ENCODE measurements at places on chromosomes 4 and X.

GRCh38 chr4:17027495-17027894 is 129.1 kb upstream of the LDB2 start:
- DNase-seq = no peak

GRCh38 chrX:23782455-23782854 is 518 bp upstream of the SAT1 start:
- no peak for DNase-seq

GRCh38 chr4:88054229-88054628 is 46.8 kb downstream of the PKD2 start:
- DNase-seq = no peak

DNA sequence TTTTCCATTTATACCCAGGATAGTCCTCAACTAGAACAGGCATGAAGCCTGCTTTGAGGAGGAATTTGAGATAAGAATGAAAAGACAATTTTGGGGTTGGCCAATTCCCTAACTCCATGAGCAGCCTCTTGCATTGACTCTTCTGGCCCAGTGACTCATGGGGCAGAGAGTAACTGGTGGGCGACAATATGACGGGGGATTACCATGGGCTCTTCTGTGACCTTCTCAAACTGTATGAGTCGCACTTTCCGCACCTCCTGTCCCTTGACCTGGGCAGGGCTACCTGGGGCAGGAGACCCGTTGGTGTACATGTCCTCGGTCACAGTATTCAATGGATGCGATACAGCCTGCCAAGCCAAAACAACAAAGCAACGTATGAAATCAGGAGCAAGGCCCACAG is 13.3 kb downstream of the MPP1 start:
- DNase-seq = no peak

DNA sequence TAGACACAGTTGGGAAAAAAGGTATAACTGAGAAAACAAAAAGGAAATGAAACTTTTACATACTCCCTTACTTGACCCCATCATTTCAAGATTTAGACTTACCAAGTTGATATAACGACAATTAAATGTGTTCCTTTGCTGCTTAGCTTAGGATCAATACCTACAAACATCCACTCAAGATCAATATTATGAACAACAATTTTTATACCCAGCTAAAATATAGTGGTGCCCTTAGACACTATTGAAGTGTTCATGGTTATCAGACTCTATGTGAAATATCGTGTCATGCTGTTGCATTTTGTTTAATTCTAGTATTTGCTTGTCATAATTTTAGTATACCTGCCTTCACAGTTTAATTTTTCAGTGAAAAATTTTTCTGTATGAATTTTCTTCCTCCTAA is 4.2 kb downstream of the ARSH start:
- DNase-seq = no peak

DNA sequence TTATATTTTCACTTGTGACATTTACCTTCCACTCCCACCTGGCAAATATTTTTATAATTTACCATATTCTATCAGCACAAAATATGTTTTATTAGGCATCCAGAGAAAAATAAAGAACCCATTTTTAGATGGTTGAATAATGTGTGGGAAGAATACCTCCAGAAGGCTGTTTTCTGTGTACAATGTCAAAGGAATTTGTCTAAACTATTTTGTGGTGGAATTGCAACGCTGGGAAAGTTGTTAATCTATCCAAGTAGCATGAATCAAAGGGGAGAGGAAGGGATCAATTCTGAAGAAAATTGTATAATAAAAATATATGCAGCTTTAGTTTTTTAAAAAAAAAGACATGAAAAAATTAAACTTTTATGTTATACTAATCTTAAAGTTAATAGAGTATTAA is 706.5 kb downstream of the FSTL5 start:
- DNase-seq = no peak

GRCh38 chrX:139826065-139827044 is 106.5 kb downstream of the ATP11C start:
- no peak for DNase-seq

GRCh38 chr4:171007618-171008390 is 805.4 kb upstream of the GALNTL6 start:
- DNase-seq = no peak

DNA sequence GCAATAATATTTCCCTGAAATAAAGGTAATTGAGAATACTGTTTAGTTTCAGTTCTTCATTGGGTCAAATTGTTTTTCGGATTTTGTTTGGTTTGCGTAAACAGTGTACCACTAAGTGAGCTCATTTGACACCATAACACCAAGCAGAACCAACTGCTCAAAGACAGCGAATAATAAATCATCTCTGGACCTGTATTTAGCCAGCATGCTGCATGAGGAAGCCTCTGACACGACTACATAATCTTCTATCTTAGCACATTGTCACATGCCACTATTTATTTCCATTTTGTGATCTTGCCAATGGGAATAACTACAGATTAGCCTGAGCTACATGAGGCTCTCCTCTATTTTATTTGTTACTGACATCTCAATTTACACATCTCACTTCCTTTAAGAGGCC is 12.1 kb upstream of the PRKG2 start:
- DNase-seq = no peak

DNA sequence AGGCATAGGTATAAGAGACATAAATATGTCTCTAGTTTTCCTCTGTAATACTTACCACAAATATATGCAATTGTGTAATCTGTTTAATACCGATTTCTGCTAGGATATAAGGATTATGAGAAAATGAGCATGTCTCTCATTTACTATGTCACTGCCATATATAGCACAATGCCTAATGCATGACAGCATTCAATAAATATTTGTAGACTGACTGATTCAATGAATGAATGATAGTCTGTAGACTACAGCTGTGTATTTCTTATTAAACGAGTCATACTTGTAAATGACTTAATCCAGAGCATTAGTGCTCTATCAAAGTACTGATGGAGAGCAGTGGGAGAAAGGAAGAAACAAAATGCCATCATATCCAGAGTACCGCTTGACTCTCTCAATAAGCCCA is 175.6 kb downstream of the PPP3CA start:
- no peak for DNase-seq

DNA sequence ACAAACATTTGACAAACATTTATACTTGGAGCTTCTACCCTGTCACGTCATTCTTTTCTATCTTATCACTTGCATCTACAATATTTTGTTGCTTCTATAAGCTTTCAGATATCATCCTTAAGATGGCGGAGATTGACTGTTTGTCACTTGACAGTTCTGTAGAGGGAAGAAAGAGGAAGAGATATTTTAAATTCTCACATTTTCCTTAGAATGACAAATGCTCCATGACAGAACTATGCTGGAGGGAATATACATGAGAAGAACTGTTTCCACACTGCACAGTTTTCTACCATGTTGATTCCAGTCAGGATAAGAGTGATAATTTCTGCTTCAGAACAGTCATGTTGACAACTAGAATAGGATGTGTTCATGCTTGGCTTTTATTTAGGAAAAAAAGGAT is 29.7 kb downstream of the FAM133A start:
- no peak for DNase-seq

DNA sequence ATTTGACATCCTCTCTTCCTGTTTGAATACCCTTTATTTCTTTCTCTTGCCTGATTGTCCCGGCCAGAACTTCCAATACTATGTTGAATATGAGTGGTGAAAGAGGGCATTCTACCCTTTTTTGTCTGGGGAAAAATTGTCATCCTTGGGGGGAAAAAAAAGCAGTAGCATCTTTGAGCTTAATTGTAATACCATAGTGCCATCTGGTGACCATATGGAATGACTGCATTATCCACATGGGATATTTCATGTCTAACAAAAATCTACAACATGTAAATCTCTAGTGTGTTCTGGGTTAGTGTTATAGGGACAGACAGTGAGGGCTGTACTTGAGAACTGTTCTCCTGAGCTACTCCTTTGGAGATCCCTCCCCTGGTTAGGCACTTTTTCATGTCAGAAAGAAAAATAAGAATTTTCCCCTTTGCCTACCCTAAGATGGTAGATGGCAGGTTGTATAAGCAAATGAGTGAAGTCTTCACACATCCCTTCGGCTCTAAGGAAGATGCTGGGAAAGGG is 26.0 kb downstream of the CAPN6 start:
- no peak for DNase-seq

GRCh38 chr4:8905226-8905772 is 33.7 kb upstream of the HMX1 start:
- DNase-seq = no peak

DNA sequence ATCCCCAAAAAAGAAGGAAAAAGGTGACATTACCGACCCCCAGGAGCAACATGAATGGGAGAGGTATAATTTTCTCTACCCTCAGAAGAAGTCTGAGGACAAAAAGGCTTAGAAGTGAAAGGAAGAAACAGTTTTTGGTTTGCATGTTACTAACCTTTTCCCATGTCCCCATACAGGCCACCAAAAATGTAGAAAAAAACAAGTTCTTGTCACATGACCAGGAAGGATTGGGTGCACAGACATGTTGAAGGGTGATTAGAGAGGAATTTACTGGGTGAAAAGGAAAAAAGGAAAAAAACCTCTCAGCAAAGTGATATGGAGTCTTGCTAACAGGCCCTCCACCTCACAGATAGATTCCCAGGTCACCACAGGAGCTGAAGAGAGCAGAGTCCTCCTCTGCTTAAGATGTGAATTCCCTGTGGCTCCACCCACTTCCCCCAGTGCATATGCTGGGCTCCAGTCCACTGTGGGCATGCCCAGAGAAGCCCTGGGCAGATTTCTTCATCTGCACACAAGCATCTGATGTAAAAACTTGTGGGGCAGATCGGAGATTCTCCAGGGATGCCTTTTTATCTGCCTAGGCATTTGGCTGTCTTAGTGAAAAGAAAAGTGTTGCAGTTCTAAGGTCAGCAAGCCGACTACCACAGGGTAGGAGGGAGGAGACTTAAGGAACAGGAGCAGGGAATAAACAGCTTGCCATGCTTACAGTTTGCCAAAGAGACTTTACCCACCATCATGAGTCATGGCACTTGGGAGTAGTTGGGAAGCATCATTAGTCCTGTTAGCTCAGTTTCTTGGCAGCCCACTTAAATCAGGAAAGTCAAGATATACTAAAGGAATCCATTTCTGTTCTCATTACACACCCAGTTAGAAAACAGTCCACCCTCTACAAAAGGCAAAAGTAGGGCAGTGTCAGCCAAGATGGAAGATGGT is 25.0 kb upstream of the PASD1 start:
- no peak for DNase-seq

GRCh38 chrX:40827331-40827730 is 92.0 kb upstream of the MED14 start:
- DNase-seq = no peak

DNA sequence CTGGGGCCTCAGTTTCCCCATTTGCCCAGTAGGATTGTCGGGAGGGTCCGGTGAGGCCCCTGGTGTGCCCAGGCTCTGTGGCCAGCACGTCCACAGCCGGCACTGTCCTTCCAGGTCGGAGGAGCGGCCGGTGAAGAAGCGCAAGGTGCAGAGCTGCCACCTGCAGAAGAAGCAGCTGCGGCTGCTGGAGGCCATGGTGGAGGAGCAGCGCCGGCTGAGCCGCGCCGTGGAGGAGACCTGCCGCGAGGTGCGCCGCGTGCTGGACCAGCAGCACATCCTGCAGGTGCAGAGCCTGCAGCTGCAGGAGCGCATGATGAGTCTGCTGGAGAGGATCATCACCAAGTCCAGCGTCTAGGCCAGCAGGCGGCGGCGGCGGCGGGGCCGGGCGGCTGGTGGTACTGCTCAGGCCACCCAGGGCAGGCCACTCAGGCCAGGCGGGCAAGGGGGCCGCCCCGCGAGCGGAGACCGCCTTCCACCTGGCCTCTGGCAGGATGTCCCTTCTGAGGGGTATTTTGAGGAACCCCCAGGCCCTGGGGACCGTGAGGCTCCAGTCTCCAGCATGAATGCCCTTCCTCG is 6.7 kb downstream of the MSANTD1 start:
- no peak for DNase-seq
